ENCODE measurements at places on chromosomes 12 and 14. TPM values are rescaled to one million over a fixed set of nuclear protein-coding genes. Genes with fewer than 3 reads are reported as not detected.

The FLVCR2 gene
- 1.7 TPM for total RNA-seq

The TGFB3 gene
- 200 TPM for total RNA-seq

The NAB2 gene
- 30.7 TPM for total RNA-seq

The MAX gene
- 78.2 TPM for total RNA-seq

The AMIGO2 gene
- total RNA-seq: 86.7 TPM

The PROX2 gene
- not detected for total RNA-seq

The OVCH1 gene
- total RNA-seq: 0.89 TPM

The NUAK1 gene
- total RNA-seq: 78.1 TPM

The BIN2 gene
- not detected for total RNA-seq

The RNF212B gene
- not detected for total RNA-seq

The SPTB gene
- 6.6 TPM for total RNA-seq

The CFL2 gene
- 77.2 TPM for total RNA-seq

The DDX51 gene
- 7.9 TPM for total RNA-seq

The KCNC2 gene
- not detected for total RNA-seq

The TNFAIP2 gene
- total RNA-seq: 16.7 TPM

DNA sequence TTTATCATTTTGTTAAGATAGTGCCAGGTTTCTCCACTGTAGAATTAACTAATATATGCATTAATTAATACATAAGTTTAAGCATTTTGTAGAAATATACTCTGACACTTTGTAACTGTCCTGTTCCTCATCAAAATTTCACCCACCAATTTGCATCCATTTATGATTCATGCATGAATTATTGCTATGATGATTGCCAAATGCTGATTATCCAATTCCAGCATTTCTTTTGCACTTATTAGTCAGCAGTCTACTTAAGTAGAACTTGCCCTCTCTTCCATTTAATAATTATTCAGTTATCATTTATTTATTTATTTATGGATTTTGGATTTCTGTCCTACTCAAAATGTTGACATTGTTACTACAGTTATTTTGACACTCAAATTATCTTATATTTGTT is 72.2 kb downstream of the SLC6A15 start:
- no peak for DNase-seq

GRCh38 chr12:1692226-1692625 is 1.4 kb downstream of the ADIPOR2 start:
- no peak for DNase-seq

DNA sequence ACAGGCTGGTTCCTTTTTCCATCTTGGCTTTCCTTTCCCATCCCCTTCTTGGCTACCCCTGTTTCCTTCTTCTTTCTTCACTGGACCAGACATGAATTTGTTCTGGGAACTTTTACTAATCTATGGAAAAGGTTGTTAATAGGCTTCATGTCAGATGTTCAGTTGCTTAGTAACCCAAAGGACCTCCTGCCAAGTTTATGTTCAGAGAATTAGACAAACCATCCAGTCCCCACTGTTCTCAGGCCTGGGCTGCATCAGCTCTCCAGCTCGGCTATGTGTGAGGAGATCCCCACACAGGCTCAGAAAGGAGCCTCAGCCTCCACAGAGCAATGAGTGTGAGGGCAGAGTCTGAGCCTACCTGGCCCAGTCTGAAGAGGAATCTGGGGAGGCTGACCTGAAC is 78.0 kb downstream of the AKAP6 start:
- DNase-seq: no peak

- DNase-seq: peak; percentile 82
These were observed 41.4 kb downstream of the ACTN1 start for GRCh38 chr14:68937471-68938270.

- DNase-seq: no peak
These were observed 103.0 kb downstream of the SAMD4A start for GRCh38 chr14:54669721-54670561.

DNA sequence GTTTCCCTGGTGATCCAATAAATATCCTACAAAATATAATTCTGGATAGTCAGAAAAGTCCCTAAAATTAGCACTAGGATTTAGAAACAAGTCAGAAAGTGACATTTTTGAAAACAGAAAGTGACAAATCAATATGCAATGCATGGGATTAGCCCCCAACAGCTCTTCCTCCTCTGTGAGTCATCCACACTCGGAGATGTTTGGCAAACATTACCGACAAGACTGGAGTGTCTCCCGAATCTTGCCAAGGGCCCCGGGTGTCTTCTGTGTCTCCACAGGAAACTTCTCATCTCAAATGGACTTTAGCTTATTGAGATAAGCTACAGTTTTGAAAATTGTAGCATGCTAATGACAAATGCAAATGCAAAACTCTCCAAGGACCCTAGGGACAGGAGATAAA is 398.9 kb upstream of the CCDC196 start:
- DNase-seq: no peak

DNA sequence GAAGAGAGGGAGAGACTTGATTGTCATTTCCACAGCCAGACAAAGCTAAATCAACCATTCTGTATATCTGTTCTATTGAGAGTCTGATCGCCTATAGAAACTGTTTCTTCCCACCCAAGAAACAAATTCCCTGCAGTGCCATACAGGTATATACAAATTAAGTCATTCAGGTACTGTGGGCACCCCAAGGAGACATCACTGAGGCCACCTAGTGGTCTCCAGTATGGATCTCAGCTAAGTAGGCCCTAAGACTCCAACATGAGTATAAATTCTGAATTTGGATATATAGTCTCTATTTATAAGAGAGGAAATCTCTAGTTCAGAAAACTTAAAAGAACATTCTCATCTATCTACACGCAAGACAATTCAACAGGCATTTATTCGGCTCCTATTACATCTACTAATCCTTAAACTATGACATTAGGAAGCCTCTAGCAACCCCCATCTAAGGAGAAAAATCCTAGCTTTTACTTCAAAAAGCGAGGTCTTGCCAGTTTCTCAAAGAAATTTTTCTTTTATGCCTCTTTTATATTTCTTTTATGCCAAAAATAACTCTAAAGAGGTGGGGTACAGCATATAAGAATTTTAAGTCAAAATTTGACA is 62.6 kb downstream of the DCAF5 start:
- no peak for DNase-seq

GRCh38 chr12:122148657-122149056 is 25.4 kb downstream of the IL31 start:
- no peak for DNase-seq

DNA sequence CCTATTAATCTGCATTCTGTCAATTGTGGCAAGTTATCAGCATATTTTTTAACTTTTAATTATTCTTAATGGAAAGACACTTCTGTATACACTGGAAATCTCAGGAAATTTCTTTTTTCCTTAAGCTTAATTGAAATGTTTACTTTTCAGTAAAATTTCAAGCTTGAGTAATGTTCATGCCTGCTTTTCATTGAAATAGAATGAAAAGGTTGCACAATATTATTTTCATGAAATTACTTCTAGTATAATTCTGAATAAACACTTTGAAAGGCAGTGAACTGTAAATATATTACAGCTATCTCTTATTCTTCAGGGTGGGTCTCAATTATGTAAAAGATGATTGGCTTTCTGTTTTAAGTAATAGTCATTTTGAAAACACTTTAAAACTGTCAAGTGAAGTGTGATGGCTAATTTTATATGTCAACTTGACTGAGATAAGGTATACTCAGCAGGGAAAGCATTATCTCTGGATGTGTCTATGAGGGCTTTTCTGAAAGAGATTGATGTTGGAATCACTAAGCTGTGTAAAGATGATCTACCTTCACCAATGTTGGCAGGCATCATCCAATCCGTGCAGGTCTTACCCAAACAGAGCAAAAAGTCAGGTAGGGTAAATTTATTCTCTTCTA is 29.9 kb downstream of the CLEC2D start:
- no peak for DNase-seq

GRCh38 chr14:55019968-55020554 is 6.8 kb downstream of the WDHD1 start:
- no peak for DNase-seq

GRCh38 chr14:77301103-77301502 is 19.6 kb downstream of the POMT2 start:
- no peak for DNase-seq

- no peak for DNase-seq
These were observed 127.6 kb upstream of the ARID2 start for GRCh38 chr12:45601888-45602287.

GRCh38 chr12:110957652-110958051 is 37.3 kb upstream of the MYL2 start:
- no peak for DNase-seq

- DNase-seq: no peak
These were observed 12.5 kb downstream of the GALNT6 start for GRCh38 chr12:51378749-51379148.

- DNase-seq: no peak
These were observed 142.8 kb downstream of the BTG1 start for GRCh38 chr12:92002673-92003382.

DNA sequence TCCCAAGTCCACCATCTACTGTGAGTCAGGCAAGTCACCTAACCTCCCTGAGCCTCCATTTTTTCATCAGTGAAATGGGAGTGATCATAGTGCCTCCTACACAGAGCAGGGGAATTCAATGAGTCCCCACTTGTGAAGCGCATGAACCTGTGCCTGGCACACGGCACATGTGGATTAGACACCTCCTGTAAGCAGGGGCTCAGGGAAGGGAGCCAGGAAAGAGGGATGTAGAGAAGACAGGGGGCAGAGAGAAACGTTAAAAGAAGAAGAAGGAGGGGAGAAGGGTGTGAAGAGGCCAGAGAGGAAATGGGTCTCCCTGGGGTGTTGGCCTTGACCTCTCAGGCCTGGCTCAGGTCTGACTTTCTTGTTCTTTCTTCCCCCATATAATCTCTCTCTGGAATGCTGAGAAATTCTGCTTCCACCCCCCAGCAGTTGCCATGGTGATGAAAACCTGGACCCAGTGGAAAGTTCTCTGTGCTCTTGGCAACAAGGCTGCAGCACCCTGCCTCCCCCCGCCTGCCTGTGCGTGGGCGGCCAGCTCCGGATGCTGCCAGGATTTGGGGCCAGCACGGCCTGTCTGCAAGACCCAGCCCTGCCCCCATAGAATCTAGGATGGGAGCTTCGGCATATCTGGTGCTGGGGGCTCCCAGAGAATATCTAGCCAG is 94.5 kb downstream of the CALM1 start:
- peak; percentile 67 for DNase-seq

DNA sequence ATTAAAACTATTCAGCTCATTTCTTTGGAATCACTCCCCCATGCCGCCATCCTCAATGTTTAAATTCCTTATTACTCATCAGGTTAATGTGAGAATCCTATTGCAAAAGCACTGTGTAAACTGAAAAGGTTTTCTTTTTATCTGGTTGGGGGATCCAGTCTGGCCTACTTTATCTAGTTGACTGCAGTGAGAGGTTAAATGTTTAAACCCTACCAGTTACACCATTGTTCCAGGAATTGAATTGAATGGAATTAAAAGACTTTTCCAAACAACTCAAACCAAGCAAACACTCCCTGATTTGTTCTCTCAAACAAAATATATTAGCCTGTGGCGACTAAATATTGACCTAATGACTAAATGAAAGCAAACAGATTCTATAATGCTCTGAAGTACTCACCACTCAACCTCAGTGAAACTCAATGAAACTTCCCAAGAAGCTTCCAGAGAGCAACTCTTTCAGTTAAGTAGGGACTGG is 100.5 kb downstream of the VEZT start:
- no peak for DNase-seq

- no peak for DNase-seq
These were observed 87.8 kb upstream of the ZFP36L1 start for GRCh38 chr14:68880581-68881105.

GRCh38 chr14:77144412-77145115 is 3.0 kb upstream of the ZDHHC22 start:
- DNase-seq: no peak

DNA sequence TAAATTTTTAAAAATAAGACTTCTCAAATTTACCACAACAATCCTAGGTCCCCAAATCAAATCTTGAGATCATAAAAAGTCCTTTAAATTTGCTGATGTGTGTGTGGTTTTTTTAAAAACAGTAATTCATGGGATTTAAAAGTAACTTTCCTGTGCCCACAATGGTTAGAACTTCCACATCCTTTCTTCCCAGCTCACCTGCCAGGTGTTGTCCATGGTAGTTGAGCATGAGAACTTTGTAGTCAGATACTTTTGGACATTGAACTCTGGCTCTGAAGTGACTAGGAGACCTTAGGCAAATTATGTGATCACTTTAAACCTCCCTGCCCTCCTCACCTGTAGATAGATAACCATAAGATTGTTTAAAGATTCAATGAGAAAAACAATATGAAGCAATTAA is 253.2 kb downstream of the NPAS3 start:
- no peak for DNase-seq

DNA sequence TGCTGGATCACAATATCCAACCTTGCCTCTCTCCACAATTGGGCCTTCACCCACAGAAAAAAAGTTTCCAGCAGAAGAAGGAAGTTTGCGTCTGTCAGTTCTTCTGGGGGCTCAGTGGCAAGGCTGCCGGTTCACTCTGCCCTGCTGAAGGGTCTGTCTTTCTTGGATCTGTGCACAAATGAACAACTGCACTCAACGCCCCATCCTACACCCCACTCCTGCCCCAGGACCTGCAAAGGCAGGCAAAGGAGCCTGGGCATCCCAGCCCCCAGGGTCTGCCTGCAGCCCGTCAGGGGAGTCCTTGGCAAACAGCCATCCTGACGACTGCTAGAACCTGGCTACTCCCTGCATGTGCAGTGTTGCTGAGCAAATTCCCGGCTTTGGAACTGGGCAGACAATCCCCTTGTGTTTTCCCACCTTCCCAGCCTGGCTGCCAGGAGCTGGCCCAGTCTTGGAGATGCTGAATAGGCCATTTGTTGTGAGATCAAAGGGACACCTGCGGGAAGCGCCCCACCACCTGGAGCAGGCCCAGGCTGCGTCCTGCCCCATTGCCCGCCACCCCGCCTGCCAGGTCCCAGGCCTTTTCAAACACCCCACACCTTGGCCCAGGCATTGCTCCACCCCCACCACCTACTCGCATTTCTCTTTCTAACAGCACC is 311.9 kb downstream of the BCL11B start:
- no peak for DNase-seq

- DNase-seq: no peak
These were observed 706 bp upstream of the DIO2 start for GRCh38 chr14:80212023-80212397.

DNA sequence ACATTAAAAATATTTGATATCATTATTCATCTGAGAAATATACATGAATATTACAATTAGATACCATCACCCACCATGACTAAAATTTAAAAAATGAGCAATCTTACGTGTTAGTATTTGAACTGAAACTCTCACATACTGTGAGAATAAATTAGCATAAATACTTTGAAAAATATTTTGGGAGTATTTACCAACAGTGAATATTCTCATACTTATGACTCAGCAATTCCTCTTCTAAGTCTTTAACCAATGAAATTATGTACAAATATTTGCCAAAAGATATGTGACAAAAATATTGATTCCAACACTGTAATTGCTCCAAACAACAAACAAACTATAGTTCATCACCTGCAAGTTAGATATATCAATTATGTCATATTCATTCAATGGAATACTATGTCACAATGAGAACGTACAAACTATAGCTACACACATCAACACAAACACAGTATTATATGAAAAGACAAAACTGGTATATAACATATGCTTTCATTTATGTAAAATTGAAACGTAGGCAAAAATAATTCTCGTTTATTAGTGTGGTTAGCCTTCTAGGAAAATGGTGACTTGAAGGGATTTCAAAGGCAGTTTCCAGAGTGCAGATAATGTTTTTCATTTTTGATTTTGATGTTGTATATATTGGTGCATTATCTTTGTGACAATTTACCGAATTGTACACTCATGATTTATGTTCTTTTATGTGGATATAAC is 742.2 kb downstream of the SLC16A7 start:
- no peak for DNase-seq

All from chondrocyte (in vitro differentiated cells).